Upper lobe of right lung (tissue), 1 donor: ENCODE measurements at places on chromosomes 3 and 15. TPM values are rescaled to one million over a fixed set of nuclear protein-coding genes. Genes with fewer than 3 reads are reported as not detected.

- no peak for DNase-seq
Measured at GRCh38 chr3:127063916-127064315, 81.0 kb downstream of the PLXNA1 start.

DNA sequence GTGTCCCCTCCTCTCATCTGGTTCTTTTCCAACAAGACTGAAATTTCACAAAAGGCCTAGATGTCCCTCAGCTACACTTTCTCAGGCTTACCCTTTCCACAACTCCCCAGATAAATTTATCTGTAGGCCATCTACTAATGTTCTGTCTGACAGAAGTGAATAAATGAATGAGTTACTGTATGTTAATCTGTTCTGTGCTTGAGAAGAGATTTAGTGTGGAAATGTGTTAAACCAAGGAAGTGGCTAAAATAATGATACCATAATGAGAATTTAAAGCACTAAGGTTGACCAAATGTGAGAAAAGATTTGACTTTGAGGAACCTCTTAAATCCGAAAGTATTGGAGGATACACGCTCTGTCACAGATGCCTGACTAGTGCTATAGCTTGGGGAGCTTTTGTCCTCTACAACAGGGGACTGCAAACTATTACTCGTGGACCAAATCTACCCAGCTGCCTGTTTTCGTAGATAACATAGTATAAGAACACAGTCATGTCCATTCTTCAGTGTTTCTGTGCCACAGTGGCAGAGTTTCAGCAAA is 74.8 kb upstream of the P2RY1 start:
- DNase-seq, result no peak

DNA sequence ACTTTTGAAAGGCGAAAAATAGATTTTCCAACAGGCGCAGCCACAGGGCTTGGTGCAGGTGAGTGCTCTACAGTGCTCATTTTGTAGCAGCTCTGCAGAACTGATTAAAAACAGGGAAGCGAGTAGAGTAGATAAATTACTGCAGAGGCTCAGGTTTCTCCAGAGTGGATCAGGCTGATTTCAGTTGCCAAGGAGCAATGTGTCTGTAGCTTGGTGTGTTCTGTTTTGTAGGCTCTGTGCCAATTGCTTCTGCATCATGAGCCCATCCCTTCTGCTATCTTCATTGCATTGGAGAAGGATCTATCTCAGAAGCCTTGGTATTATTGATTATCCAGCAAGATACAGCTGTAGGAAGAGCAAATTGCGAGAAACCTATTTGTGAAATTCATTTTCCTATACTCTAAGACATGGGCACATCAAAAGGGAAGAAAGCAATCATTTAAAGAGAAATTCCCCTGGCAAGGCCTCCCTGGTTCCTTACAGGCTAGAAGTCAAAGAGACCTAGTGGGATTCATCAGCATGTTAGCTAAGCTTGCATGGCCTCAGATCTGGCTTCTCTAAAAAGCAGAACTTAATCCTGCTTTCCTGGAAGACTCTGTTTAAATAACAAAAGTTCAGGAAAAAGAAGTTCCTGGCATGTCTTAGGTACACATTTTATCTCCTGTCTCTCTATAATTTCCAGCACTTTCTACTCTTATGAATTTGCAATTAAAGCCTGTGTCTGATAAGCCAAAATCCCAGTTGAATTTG is 432.4 kb upstream of the ATP10A start:
- DNase-seq, result no peak

NR1I2 gene
- not detected for total RNA-seq

GRCh38 chr15:44066211-44066827 is 128.8 kb downstream of the FRMD5 start:
- no peak for DNase-seq
